NCI-H748 treated with DMSO at 0.1 percent for 48 hours (cell line): ENCODE measurements at places on chromosomes 7 and 10.

DNA sequence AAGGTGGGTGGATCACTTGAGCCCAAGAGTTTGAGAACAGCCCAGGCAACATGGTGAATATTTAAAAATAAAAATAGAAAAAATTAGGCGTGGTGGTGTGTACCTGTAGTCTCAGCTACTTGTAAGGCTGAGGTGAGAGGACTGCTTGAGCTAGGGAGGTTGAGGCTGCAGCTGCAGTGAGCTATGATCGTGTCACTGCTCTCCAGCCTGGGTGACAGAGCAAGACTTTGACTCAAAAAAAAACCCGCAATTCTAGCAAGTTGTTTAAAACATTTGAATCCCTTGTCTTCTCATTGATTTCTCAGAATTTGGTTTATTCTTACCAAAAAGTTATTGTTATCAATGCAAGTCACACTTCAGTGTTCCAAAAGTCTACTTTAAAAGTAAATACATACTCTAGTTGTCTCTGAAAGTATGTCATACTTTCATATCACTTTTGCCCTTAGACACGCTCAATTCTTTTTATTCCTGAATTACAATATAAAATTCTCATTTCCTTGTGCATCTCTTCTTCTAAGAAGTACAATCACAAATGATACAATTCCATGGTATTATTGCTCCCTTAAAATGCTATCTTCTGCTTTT lies 6.3 kb downstream of the EPC1 start:
- no peak for DNase-seq

GRCh38 chr10:46229144-46229563 lies 57.6 kb upstream of the ANTXRL start:
- no peak for DNase-seq

GRCh38 chr10:49056356-49056755 lies 59.0 kb downstream of the VSTM4 start:
- DNase-seq = no peak

GRCh38 chr10:11454958-11455566 lies 156.4 kb downstream of the USP6NL start:
- no peak for DNase-seq

- DNase-seq = no peak
Measured at GRCh38 chr10:7408291-7409044, 2.4 kb downstream of the SFMBT2 start.

- DNase-seq = peak; percentile 27
Measured at GRCh38 chr7:108178398-108178797, 48.2 kb upstream of the LAMB4 start.

DNA sequence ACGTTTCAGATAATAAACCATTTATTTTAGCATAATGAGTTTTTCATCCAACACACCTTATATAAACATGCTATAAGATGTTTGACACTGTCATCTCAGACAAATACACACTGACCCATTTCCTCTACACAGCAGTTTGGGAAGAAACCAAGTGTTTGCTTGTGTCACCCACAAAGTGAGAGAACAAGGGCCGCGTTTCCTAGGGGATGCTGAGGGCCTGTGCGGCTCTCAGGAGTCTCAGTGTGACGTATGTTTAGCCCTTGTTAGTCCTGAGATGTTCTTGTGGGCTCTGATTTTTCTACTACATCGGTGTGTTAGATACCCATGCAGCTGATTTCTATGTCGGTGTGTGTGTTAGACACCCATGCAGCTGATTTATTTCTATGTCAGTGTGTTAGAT lies 266.3 kb downstream of the DIP2C start:
- DNase-seq = no peak

GRCh38 chr10:110764378-110764777 lies 107.3 kb upstream of the PDCD4 start:
- DNase-seq = no peak

GRCh38 chr7:52799817-52800216 lies 235.6 kb upstream of the POM121L12 start:
- DNase-seq = no peak

- DNase-seq = no peak
Measured at GRCh38 chr7:45035893-45036292, 35.9 kb downstream of the CCM2 start.

DNA sequence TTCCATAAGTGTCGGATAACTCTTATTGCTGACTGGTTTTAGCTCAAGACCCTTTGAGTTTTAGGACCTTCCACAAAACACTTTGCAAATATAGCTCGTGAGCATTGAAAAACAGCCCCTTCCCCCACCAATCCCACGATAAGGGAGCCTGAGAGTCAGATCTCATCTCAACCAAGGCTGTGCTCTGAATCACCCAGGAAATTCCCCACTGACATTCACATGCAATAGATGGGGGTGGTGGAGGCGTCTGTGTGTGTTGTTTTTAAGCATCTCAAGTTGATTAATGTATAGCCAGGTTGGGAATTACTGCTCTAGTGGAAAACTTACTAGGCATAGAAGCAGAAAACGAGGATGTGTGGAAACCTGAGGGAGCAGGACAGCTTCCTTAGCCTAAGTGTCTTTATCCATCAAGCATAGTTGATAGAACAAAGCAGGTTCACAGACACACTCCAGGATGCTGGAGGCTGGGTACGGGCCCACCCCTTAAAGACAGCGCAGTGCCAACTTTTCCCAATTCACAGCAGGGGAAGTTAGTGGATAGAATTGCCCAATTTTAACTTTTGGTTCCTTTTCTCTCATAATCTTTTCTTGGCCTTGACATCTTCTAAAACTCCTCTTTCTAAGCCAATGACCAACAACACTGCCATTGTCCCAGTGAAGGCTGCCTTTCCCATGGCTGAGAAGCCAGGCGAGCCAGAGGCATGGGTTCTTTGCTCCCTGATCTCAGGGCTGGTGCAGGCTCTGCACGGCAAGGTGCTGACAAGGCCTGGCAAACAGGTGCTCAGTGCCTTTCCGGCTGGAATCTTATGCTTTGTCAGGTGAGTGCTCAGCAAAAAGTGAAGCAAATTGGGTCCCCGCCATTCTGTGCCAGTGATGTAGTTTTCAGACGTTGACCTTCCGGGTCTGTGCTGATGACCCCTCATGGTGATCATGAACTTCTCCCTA lies 98.5 kb upstream of the INSIG1 start:
- DNase-seq = no peak

DNA sequence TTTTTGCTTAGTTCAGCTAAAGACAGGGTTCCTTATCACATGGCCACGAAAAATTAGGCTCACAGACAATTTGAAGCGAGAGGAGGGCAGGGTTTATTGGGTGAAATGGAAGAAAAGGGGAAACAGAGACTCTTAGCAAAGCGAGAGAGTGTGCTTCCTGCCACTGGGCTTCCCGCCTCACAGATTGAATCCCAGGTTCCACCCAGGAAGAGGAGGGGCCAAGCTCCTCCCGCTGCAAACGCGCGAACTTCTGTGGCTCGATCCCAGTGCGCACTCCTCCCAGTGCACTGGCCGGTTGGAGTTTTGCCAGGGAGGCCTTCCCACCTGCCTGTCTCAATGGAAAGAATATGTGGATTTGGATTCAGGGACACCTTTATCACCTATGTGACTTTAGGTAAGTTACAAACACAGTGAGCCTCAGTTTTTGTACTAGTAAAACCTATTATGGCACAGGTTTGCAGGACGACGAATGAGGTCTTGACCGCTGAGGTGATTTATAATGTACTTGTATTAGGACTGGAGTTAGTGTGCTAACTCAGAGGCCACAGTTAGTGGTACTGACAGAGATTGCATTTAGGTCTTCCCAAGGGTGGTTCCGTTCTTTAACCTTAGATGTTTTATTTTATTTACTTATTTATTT lies 48.5 kb upstream of the SP8 start:
- DNase-seq = no peak

DNA sequence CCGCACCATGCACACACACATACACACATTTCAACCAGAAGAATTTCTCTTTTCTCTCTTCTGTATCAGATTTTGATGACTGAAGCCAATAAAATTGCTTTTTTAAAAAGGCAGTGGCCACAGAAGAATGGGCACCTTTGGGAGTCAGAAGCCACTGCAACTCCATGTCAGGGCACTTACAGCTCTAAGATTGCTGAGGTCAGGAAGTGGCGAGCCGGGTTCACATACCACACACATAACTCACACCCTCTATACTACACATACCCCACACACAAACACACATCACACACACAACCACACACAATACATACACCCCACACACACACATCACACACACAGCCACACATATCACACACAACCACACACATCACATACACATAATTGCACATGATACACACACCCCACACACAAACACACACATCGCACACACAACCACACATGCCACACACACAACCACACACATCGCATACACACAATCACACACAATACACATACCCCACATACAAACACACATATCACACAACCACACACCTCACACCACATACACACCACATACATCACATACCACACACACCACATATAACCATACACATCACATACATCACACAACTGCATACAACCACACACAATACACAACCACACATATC lies 31.2 kb downstream of the GPRIN2 start:
- no peak for DNase-seq

DNA sequence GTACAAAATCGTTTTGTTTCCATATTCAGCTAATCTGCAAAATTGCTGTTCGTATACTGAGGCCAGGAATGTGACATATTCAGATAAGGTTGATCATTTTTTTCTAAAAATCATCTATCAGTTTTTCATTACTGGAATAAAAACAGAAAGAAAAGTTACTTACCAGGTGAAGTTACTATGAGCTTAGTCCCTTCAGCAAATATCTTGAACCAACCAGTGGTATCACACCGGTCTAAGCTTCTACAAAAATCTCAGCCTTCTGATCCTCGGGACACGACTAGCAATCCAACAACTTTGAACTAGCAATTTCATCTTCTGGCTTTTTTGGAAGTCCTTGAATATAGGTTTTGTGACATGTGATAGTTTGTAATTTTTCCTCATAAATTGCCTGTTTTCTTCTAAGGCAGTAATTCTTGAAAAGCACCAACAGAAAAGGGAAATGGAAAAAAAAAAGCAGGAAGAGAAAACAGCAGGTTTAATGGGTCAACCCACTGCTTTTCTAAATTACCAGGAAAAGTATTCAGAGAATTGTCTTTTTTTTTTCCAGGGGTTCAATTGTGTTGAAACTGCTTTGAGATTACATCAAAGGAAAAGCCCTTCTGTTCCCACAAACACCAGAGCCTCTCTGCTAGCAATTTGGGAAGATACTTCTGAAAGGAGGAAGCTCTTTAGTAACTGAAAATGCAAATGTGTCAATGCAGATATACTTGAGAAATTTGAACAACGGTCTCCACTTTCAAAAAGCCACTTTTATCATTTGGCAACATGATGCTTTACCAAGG lies 2.9 kb upstream of the TARP start:
- no peak for DNase-seq

DNA sequence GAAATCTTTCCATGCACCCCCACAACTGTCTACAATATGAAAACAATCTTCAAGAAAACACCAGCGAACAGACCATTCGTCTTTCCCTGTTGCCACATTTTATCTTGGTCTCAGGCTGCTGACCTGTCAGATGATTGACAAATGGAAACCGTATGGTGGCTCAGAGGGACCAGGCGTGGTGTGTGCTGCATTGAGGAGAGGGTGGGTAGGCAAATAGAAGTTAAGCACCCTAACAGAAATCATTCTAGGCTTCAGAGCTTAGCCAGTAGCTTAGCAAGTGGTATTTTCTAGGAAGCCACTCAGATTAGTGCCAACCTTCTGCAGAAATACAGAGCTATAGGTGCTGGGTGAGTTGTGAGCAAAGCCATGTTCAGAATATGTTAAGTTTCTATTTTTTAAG lies 114.9 kb downstream of the DPP6 start:
- DNase-seq = no peak

DNA sequence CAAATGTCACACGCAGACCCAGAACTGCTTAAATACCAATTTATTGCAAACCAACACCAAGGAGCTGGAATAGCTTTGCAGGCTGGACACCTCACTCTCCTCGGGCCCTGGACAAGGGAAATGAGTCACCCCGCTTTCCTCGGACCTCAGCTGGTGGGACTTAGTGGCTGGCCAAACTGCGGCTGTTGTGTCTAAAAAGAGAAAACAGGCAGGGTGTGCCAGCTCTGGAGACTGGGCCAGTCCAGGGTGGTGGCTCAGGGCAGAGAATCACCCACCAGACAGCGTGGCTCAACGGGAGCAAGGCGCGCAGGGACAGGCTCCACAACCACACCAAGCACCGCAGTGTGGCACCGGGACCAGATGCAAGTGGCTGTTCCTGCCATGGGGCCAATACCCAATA lies 58.2 kb upstream of the CAMK2B start:
- DNase-seq = no peak

GRCh38 chr10:21526860-21527597 lies 1.5 kb upstream of the SKIDA1 start:
- peak; percentile 44 for DNase-seq

DNA sequence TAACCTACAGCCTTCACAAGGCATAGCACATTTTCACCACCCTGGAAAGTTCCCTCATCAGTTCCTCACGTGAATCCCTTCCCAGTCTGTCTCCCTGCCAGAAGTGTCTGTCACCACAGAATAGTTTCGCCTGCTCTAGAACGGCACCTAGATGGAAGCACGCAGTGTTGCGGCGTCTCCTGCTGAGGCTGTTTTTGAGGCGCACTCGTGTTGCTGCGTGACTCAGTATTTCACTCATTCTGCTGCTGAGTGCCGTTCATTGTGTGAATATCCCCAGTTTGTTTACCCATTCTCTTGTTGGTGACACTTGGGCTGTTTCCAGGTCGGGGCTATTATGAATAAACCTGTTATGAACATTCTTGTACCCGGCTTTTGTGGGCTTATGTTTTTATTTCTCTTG lies 12.8 kb downstream of the NOS3 start:
- DNase-seq = peak; percentile 47

- no peak for DNase-seq
Measured at GRCh38 chr10:126905776-126906703, 812 bp downstream of the DOCK1 start.
